NCI-H446 (cell line): ENCODE measurements at places on chromosomes 16 and 17.
A peak's percentile ranks its signal among the peaks of the same experiment; 100 is the strongest.

DNA sequence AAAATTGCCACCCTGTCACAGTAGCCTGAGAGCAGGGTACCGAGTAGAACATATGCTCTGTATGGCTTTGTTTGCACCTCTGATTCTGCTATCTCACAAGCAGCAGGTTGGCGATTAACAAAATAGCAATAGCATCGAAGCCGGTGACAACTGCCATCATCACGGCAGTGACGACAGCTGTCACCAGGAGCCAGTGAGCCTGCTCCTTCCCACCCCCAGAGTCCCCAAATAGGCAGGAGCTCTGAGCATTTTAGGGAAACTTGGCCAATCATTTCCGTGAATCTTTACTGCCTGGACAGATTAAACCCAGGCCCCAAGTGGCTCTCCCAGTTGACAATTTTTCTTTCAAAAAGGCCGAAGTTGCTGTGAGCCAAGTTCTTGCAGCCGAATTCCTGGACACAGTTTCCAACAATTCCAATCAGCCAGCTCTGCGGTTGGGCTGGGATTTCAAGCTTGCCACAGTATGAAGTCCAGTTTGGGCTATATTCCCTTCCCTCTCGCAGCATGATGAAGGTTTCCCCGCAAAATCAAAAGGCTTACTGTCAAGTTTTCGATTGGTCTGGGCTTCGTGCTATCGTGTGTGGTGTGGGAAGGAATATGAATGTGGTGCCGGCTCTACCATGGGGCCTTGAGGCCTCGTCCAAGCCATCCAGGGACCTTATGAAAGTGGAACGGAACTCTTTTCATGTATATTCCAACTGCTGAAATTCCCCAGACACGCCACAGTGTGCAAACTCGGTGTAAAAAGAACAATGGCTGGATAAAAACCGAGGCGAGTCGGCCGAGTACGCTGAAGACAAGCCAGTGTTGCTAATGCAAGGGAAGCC lies 186.6 kb downstream of the C16orf78 start:
- DNase-seq = no peak

DNA sequence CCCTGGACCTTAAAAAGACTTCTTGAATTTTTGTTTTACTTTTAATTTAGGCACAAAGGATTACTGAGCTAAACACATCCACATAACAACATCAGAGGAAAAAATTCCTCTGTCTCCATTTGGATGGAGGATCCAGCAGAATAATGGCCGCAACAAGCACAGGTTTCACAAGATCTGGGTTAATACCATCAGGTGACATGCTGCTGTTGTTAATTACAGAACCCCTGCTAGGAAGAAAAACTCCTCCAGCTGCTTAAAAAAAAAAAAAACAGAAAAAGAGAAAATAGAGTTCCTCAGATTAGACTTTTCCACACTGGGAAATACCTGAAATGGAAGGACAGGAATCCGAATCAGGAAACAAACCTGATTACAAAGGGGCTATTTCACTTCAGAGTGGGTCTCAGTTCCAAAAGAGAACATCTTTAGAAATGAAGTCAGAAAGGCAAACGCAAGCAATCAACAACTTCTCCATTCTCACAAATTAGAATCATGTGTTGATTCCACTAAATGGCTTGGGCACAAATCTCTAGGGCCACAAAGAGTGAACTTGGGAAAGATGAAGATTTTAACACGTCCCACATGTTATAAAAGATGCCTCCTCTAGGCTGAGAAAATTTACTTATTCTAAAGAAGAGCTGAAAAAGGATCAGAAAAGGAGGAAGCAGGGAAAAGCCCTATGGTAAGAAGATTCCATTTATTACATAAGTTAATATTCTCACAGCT lies 44.0 kb downstream of the SPOP start:
- DNase-seq = no peak

DNA sequence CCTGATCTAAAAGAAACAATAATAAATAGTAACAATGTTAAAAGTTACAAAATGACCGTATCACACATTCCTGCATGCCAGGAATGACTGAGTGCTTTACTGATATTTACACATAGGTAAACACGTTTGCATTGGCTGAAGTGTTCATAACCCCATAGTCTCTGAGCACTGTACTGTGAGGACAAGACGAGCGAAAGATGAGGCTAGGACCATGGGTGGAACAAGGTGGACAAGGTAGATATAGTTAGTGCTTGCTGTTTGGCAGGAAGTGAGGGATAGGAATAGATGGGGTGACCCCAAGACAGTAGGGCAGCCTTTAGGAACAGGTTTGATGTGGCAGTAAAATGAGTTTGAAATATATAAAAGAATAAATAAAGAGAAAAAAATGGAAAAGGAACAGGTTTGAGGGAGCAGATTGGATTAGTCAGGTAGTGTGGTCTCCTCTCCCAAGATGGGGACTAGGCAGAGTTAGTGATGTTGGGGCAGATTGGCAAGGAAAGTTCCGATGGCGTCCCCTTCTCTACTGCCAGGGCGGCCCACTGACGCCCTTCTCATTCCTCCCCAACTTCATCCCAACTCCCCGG lies 452 bp upstream of the E2F4 start:
- DNase-seq = no peak

GRCh38 chr17:57343717-57344116 lies 87.4 kb downstream of the MSI2 start:
- DNase-seq = no peak

- DNase-seq = no peak
Measured at GRCh38 chr17:21463779-21464407, 87.7 kb downstream of the KCNJ12 start.

DNA sequence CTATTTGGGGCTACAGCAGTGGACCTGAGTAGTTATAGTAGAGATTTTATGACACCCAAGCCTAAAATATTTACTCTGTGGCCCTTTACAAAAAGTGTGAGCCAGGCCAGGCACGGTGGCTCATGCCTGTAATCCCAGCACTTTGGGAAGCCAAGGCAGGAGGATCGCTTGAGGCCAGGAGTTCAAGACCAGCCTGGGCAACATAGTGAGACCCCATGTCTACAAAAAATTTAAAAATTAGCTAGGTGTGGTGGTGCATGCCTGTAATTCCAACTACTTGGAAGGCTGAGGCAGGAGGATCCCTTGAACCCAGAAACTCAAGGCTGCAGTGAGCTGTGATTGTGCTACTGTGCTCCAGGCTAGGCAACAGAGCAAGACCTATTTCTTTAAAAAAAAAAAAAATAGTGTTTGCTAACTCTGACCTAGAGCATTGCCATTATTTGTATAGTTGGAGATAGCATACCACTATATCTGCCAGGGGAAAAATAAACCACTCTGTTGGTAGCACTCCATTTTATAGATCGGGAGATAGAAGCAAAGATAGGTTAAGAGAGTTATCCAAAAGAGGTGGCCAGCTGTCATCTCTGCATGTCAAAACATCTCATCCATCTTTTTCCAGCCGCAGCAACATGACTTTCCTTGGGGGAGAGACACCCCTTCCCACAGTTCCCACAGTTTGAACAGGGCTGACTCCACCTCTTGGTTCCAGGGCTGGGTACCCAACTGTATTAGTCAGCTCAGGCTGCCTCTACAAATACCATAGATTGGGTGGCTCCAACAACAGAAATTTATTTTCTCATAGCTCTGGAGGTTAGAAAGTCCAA lies 3.0 kb upstream of the ITPRIPL2 start:
- DNase-seq = no peak

DNA sequence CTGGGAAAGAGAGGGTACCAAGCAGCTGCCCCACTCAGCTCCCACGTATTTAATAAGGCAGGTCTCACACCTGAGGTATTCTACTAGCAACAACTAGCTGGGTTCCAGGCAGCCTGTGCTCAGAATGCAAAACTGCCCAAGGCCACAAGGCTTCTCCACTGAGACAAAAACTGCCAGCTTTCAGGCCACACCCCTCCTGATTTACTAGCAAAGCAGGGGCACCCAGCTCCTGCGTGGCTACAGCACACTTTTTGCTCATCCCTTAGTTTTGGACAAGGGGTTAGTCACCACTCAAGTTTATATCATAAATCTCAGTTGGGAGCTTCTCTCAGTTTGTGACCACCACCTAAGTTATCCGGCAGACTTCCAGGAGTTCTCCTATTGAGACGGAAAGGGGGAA lies 494.6 kb downstream of the CDH11 start:
- DNase-seq = peak; percentile 78

DNA sequence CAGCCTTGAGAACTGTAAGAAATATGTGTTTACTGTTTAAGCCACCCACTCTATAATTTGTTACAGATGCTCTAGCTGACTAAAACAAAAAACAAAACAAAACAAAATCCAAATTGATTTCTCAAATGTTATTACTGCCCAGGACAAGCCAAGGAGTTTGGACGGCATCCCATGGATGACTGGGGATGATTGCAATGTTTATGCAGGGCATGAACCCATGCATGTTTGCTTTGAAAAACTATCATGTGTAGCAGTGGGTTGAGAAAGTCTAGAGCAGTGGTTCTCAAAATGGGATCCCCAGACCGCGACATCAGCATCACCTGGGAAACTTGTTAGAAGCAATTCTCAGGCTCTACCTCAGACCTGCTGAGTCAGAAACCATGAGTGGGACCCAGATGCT lies 223.2 kb upstream of the PSMD7 start:
- DNase-seq = no peak

DNA sequence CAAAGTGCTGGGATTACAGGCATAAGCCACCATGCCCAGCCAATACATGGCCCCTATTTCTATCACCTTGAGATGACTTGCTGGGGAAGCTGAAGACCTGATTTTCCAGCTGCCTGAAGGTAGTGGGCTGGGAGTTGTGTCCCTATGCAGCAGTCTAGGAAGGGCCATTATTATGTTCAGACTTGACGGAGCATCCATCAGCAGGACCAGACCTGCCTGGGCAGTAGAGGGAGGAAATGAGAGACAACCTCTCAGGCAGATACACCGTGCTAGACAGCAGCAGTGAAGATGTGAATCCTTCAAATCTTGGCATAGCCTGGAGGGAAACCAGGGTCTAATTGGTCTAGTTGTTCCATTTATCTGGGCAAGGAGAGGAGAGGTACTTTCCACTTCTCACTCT lies 35.6 kb upstream of the PHOSPHO1 start:
- no peak for DNase-seq

DNA sequence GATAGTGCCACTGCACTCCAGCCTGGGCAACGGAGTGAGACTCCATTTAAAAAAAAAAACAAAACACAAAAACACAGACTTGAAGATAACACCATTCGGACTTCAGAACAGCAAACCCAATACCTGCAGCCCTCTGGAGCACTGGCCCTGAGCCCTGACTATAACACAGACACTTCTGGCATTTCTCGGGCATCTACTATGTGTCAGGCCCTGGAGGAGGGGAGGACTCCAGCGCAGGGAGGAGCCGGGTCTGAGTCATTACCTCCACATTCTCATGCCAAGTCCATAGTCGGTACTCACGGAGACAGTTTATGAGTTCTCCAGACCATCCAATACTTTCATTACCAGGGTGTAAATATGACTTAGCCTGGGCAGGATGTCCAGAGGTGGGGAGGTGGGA lies 48.8 kb downstream of the PITPNM3 start:
- DNase-seq = peak; percentile 25

- no peak for DNase-seq
Measured at GRCh38 chr16:8087146-8087545, 503.2 kb downstream of the TMEM114 start.

DNA sequence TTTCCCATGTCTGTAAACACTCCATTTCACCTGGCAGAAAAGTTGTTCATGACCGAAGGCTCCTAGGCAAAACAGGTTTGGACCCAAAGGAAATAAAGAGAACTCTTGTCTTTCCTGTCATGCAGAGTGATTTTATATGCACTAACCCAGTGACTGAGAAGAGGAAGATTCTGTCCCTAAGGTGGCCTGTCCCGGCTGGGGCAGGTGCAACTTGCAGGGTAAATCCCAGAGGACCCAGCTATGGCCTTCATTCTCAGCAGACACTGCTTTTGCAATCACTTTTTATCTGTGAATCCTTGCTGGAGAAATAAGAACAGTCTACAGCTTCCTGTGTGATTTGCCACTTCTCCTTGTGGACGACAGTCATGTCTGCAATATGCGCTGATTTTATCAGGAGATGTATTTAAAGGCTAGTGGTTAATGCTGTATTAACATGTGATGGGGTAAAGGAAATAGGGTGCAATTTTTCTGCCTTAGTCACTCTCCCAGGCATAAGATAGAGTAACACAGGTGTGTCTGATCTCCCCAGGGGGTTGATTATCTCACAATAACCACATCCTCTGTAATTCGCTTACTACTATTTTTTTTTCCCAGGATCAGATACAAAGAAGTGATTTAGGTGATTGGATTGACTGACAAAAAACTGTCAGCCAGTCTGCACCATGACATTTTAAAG lies 696.8 kb upstream of the SOX9 start:
- no peak for DNase-seq

- DNase-seq = no peak
Measured at GRCh38 chr17:81039096-81039495, 4.1 kb downstream of the BAIAP2 start.

GRCh38 chr17:6831661-6832263 lies at the start of gene TEKT1:
Gene TEKT1 (minus strand): TSS chr17:6831729. CDS start chr17:6830376, 1,353 bp downstream.
- no peak for DNase-seq

GRCh38 chr17:78589031-78589675 lies 12.0 kb upstream of the DNAH17 start:
- no peak for DNase-seq

GRCh38 chr16:5615868-5616642 lies 518.5 kb upstream of the EEF2KMT start:
- peak; percentile 54 for DNase-seq

- DNase-seq = no peak
Measured at GRCh38 chr17:74531231-74531761, at the start of gene CD300LB. Gene CD300LB (minus strand): TSS chr17:74531475. CDS start chr17:74531350, 125 bp downstream.

DNA sequence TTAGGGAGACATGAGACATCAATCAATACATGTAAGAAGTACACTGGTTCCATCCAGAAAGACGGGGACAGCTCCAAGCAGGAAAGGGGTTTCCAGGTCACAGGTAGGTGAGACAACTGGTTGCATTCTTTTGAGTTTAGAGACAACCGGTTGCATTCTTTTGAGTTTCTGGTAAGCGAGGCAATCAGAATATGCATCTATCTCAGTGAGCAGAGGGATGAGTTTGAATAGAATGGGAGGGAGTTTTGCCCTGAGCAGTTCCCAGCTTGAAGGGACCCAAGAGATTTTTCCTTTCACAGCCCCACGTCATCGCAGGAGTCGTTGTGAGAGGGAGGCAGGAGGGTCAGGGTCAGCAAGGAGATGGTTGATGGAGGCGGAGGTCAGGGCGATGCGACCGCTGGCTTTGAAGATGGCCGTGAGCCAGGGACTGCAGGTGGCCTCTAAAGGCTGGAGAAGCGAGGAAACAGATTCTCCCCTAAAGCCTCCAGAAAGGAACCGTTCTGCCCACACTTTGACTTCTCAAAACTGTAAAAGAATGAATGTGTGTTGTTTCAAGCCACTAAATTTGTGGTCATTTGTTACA lies 36.5 kb downstream of the IRF8 start:
- no peak for DNase-seq

- no peak for DNase-seq
Measured at GRCh38 chr16:12930881-12931280, 29.5 kb downstream of the SHISA9 start.

- no peak for DNase-seq
Measured at GRCh38 chr17:49676276-49676868, 1.5 kb downstream of the SPOP start.

- peak; percentile 9 for DNase-seq
Measured at GRCh38 chr17:57671667-57672632, 73.1 kb downstream of the CCDC182 start.
